ENCODE measurements at places on chromosomes 5 and 9.

GRCh38 chr5:150615141-150615699, 25.2 kb upstream of the SYNPO start:
- no peak for DNase-seq

GRCh38 chr5:127834094-127834531, 130.9 kb downstream of the CCDC192 start:
- no peak for DNase-seq

GRCh38 chr5:113266913-113267227, 167.9 kb downstream of the TSSK1B start:
- DNase-seq: no peak

GRCh38 chr9:123517512-123517911, 161.5 kb downstream of the CRB2 start:
- DNase-seq: no peak

DNA sequence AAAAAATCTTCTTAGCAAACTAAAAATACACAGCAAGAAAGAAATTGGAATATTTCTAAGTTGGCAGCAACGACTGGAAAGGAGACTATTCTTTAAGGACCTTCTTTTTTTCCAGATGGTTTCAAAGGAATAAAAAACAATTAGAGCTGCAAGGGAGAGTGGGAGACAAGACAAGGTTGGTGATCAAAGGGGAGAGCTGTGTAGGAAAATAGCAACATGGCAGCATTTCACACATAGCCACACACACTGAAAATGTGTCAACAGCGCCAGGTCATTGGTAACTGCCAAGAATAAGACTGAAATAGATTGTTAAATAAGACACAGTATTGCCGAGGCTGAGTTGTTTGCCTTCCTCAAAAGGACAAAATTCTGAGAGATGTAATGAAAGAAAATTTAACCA, 88.1 kb upstream of the TLE1 start:
- DNase-seq: no peak

DNA sequence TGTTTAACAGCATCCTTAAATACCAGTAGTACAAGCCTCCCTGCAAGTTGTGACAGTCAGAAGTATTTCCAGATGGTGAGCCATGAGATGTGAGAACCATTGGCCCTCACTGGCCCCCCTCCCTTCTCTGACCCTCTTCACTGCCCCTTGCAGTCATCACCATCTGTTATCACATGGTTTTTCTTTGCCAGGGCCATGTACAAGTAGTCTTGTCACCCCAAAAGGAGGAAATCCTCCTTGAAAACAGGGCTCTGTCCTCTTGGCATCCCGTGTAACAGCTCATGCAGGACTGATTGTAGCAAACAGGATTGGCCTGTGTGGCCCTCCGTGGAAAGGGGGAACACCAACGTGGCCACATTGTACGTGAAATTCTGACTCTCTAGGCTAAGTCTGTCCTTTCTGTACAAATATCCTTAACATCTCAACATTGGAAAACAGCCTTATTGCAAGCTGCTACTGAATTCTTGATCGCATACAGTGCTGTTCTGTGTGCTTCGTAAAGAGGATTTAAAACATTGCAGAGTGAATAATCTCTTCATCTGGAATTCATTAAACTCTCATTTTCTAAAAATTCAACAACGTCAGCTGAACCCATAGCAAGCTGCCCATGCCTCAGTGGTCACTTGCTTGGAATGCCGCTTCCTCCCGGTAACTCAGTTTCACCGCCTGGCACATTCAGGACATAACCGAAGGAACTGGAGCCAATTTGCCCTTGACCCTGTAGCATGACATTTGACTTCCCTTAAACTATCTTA, 171.7 kb downstream of the ATPSCKMT start:
- no peak for DNase-seq

DNA sequence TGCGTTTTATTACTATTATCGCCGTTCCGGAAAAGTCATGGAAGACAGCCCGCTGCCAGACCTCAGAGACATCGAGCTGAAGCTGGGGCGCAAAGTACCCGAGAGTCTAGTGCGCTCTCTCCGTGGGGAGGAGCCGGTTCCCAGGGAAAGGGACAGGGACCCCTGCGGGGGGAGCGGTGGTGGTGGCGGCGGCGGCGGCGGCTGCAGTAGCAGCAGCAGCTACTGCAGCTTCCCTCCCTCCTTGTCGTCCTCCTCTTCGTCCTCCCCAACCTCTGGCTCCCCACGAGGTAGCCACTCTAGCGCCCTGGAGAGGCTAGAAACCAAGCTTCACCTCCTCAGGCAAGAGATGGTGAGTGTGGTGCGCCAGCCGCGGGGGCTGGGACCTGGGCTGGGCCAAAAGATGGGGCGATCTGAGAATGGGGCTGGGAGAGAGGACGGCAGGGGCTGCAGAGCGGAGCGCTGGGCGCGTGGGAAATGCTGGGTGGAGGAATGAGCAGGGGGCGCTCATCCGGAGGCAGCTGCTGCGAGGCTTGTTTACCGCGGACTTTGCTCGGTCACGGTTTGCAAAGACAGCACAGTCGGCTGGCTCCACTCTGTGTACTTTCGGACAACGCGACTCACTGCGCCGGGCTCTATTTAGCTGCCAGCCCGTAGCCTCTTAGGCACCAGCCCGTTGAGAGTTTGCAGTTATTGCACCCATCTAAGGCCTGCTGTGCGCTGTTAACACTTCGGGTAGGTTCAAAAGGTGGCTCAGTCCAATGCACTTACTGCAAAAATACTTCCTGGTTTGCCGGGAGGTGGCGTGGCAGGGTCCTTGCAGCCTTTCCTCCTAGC, 1.1 kb downstream of the LURAP1L start:
- DNase-seq: peak; percentile 28

DNA sequence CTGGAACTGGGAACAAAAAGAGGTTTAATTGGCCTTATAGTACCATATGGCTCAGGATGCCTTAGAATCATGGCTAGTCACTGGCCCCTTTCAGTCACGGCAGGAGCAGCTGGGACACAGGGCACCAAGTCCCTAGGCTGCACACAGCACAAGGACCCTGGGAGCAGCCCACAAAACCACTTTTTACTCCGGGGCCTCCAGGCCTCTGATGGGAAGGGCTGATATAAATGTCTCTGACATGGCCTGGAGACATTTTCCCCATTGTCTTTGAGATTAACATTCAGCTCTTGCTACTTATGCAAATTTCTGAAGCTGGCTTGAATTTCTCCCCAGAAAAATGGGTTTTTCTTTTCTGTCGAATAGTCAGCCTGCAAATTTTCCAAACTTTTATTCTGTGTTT, 1026.4 kb upstream of the COX7C start:
- no peak for DNase-seq

DNA sequence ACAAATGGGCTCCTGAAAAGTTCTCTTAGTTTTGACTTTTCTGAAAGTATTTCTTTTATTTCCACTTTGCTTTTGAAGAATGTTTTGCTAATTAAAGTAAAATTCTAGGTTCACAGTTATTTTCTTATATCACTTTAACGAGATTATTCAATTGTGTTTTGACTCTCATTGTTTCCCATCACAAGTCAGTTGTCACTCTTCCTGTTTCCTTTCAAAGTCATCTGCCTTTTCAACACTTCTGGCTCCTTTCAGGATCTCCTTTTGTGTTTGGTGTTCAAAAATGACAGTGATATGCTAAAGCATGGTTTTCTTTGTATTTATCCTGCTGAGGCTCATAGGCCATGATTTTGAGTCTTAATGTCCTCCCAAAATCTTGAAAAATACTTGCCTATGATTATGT, 235.4 kb upstream of the TAS2R1 start:
- no peak for DNase-seq

DNA sequence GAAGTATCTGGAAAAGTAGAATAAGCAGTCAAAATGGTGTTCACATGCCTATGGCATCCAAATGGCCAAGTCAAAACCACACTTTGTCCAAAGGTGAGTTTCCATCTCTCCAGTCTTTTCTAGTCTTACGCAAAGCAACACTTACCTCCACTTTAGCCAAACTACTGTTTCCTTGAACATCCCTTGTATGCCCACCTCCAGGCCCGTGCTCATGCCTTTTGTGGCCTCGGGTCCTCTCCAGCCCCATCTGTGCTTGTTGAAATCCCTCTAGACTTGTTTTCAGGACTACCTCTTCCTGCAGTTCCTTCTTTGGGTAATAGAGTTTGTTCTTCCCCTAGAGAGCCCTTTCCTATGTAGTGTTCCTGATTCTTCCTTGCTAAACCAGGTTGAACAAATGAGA, 61.0 kb downstream of the ANGPTL2 start:
- DNase-seq: no peak

GRCh38 chr9:122360891-122361290, 9.9 kb upstream of the PTGS1 start:
- no peak for DNase-seq

DNA sequence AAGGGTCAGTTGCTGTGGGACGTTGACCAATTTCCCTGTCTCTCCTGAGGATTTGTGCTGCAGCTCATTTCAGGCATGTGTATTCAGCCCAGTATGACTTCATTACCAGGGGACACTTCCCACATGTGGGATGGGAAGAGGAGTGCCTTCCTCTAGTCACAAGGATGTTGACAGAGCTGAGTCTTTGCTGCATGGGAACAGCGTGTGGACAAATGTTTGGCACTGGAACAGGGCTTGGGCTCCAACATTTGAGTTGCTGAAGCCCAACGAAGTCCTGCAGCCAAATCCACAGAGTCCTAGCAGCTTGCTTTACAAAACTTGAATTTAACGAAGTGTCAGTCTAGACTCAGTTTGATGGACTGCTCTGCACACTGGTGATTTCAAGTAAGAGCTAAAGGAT, 283.2 kb downstream of the SH3GL2 start:
- DNase-seq: no peak
